NCI-H2171 treated with DMSO at 0.1 percent for 48 hours (cell line): ENCODE measurements at places on chromosomes 5 and 9.

DNA sequence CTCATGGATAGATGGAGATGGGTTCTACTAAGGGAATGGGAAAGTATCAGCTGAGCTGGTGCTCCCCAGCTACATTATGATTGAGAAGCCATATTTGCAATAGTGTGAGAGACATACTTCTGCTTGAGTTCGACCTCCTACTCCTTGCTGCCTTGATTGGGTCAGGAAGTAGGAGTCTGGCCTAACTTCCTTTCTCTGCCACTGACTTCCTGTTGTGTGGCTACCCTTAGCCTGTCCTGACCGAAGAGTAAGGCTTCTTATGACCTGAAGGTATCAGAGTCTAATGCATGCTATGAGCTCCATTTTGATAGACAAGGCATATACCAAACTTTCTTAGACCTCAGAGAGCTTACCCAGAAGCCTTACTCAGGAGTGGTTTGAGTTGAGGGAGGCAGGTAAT, 53.9 kb downstream of the OSTF1 start:
- no peak for DNase-seq

GRCh38 chr9:96646081-96646991, 8.8 kb downstream of the PRXL2C start:
- DNase-seq = peak; percentile 81

- no peak for DNase-seq
Measured at GRCh38 chr5:66238435-66238834, 94.3 kb downstream of the SREK1 start.

DNA sequence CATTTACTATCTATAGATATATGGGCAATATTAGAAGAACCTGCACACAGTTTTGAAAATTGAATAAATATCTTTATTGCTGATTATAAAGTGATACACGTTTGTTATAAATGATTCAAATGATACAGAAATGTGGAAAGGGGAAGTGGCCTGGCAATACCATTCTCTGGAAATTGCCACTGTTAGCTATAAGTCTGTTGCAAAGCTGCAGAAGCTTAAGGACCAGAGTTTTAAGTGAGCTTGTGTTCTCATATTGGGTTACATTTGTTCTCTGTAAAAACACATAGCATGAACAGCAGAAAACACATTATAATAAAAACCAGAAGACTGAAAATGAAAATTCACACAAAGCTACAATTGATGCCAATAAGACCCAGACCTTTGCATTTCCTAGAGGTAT, 59.6 kb downstream of the RASGRF2 start:
- DNase-seq = no peak

DNA sequence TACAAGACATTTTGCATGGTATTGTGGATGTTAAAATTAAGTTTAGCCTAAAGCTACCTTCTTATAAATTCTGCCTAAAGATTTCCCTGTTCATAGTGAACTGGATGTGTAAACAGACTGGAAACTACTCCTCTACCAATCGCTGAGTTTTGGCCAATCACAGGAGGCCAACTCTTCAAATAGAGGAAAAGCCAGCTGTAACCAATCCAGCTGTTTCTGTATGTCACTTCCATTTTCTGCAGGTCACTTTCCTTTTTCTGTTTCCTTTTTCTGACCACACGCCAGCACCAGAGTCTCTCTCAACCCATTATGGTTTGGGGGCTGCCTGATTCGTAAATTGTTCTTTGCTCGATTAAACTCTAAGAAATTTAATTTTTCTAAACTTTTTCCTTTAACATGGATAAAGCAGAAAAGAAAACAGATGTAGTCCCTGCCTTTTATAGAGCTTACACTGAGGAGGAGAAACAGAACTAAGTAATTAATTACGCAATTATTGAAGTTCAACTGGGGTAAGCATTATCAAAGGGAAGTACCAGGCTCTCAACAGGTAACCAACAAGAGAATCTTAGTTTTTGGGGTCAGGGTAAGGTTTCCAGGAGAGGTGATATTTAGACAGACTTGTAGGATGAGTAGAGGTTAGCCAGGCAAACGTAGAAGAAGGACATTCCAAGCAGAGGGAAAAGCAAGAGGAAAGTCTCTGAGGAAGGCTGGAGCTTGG, 27.7 kb downstream of the RANBP3L start:
- no peak for DNase-seq

DNA sequence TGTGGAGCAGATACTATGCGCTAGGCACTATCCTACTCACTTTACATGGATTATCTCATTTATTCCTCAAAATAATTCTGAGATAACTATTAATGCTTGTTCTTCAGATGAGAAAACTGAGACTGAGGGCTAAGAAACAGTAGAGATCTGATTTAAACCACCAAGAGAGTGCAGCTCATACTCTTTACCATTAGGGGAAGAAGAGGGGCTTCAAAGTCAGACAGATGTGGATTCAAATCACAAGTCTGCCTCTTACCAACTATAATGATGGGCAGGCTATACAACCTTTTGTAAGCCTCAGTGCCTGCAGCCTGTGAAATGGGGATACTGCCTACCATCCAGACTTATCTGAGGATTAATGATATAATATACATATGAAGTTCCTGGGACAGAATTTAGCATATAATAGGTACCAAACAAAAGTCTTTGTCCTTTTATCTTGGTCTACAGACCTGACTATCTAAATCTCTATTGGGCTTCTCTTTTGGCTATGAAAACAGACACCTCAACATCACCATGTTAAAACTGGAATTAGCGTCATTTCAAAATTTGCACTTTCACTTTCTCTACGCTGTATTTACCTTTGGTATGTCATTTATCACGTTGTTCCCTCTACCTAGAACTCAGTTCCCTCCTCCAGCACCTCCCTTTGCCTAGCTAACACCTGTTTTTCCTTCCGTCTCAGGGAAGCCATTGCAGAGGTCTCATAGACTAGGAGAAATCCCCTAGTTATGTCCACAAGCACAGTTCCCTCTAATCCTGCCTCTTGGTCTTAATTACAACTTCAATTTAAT, 13.8 kb upstream of the TMEM267 start:
- DNase-seq = no peak

DNA sequence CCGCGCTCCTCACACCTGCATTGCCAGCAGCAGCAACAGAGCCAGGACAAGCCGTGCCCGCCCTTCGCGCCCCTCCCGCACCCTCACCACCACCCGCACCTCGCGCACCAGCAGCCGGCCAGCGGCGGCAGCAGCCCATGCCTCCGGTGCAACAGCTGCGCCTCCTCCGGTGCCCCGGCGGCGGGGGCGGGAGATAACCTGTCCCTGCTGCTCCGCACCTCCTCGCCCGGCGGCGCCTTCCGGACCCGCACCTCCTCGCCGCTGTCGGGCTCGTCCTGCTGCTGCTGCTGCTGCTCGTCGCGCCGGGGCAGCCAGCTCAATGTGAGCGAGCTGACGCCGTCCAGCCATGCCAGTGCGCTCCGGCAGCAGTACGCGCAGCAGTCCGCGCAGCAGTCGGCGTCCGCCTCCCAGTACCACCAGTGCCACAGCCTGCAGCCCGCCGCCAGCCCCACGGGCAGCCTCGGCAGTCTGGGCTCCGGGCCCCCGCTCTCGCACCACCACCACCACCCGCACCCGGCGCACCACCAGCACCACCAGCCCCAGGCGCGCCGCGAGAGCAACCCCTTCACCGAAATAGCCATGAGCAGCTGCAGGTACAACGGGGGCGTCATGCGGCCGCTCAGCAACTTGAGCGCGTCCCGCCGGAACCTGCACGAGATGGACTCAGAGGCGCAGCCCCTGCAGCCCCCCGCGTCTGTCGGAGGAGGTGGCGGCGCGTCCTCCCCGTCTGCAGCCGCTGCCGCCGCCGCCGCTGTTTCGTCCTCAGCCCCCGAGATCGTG, 517 bp downstream of the KCNN2 start:
- no peak for DNase-seq

- DNase-seq = peak; percentile 94
Measured at GRCh38 chr5:137142346-137142745, 356.8 kb downstream of the SPOCK1 start.

DNA sequence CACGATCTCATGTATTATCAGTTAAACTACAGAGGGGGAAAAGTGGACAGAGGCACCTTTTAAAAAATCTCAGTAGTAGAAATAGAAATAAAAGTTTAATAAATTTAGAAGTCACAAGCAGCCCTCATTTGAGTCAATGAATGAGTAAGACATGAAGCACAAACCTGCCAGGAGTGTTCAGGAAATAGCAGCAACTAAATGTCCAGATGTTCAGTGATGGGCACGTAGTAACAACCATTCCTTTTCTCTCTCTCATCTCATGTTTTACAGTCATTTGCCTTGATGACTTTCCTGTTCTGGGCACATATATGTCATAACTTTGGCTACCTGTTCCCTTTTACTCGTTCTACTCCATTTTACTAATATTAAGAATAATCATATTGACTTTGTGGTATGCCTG, 17.7 kb downstream of the ISOC1 start:
- no peak for DNase-seq

GRCh38 chr9:85129514-85129913, 460.0 kb downstream of the NTRK2 start:
- no peak for DNase-seq

- no peak for DNase-seq
Measured at GRCh38 chr5:178378527-178379484, 146.2 kb upstream of the PHYKPL start.

DNA sequence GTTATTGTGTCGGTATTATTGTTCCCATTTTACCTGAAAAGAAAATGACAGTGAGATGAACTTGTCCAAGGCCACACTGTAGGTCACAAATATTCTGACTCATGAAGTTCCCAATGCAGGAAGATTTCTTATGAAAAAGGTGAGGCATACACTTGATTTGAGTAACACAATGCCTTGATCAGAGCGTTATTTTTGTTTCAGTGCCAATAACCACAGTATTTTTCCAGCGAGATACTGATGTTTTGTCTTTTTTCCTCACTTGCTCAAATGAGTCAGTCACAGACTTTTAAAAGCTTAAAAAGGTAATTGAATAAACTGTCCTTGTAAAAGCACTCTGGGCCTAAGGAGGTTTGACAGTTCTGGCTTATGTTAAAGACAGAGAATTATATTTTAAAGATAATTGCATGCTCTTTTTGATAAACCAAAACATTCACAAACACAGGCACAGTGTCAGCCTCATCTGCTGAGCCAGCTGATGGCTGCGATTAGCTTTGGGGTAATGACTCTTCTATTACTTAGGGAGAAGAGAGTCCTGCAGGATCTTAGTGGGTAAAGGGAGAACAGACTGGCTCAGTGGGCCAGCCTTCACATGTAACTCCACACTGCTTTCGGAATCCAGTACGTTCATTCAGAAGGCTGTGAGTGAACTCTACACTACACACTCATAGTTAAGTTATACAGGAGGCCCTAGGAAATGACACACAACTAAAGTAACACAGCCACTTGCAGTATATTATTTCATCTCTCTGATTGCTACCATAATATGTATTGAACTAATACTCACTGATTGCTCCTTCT, 165.5 kb upstream of the CD180 start:
- no peak for DNase-seq

DNA sequence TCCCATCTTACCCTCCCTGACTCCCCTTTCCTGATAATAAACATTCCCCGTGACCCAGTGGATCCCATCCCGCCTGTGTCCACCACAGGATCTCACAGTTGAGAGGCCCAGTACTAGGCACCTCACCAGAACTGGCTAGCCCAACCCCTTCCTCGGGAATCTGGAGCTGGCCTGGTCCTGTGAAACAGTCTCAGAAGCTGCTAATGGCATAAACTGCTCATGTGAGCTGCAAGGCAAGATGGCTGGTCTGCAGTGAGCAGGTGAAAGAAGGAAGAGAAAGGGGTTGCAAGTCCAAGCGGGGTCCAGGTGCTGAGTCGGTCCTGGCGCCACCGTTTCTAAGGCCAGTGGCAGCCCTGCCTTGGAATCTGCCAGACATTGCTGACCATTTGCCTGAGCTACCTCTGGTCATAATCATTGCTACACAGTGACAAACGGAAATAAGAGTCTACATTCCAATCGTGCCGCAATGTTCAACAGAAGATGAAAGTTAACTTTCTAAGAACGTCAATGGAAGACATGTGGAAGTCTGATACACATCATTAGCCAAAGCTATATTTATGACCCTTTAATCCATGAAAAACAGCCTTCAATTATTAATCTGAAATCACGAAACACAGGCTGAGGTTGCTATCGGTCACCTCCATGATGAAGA, 33.7 kb downstream of the DNAH5 start:
- DNase-seq = no peak

- no peak for DNase-seq
Measured at GRCh38 chr5:44839018-44839681, 30.4 kb downstream of the MRPS30 start.
